ENCODE measurements at places on chromosomes 13 and 19.

DNA sequence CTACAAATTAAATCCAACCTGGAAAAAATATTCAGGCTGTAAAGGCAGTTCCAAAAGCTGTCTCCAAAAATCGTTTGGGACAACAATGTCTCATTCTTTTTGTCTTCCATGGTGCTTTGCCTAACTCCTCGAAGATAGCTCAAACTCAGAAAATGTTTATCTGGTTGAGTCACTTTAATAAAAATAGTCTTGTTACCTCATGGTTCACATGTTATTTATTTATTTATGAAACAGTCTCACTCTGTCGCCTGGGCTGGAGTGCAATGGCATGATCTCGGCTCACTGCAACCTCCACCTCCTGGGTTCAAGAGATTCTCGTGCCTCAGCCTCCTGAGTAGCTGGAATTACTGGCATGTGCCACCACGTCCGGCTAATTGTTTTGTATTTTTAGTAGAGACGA lies 4.9 kb upstream of the BRD4 start:
- no peak for DNase-seq

DNA sequence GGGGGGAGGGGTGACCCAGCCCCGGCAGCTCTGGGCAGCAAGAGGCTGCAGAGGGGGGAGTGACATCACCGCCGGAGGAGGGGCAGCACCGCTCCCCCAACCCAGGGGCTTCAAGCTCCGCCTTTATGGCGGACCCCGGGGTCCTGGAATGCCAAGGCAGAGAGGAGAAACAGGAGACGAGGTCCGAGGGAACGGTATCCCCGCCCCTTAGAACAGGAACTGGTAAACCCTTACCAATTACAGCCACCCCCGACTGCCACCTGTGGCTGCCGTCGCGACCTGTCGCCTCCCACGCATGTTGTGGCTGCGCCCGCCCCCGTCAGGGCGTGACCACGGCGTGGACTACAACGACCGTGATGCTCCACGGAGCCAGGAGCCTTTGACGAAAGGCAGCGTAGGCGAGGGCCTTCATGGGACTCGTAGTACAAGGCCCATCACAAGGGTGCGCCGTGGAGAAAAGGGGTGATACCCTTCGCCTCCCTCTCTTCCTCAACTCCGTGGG lies 4.1 kb upstream of the KCNC3 start:
- DNase-seq = peak; percentile 94

DNA sequence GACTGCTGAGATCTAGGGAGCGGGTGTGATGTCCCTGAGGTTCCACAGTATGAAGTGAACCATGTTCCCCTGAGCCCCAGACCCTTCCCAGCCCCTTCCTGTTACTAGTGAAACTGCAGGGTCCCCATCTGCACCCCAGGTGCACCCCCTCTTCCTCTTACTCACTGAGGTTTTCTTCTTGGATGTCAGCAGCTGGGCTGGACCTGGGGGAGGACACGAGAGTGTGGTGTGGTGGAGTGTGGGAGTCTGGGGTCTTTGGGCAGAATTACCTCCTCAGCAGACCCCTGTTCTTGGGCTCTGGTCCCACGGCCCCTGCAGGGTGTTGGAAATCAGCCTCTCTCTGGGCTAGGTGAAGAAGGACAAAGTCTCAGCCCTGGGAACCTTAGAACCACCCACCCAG lies 3.3 kb upstream of the LILRA6 start:
- DNase-seq = no peak

GRCh38 chr13:64078480-64078936 lies 2662.9 kb upstream of the PCDH20 start:
- DNase-seq = no peak
